ENCODE measurements at places on chromosomes 1 and 21. TPM values are rescaled to one million over a fixed set of nuclear protein-coding genes. Genes with fewer than 3 reads are reported as not detected.

- H3K4me1 ChIP-seq = no peaks in the 10 kb centered on the region
- no peak overlapping the region for H3K27ac ChIP-seq
- H3K27me3 ChIP-seq = no peaks in the 10 kb centered on the region
These were observed 288.9 kb downstream of the LRRIQ3 start for GRCh38 chr1:73909043-73909562.

DNA sequence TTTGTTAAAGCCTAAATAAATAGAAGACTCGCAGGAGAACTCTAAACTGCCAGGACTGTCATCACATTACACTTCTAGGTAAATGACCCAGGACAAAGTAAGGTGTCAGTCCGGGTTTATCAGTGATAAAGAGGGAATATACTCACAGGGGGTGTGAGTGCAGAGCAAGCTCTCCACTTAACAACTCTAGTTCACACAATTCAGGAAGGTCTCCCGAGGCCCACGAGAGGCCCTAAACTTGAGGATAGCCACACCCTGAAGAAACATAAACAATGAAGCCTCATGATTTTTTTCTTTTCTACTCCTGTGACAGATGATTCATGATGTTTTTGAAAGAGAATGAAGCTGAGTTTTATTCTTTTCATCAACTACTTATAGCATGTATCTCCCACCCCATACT, 65.6 kb upstream of the EXO1 start:
- no peak overlapping the region for H3K4me3 ChIP-seq
- no peaks in the 10 kb centered on the region for H3K27me3 ChIP-seq
- H3K4me1 ChIP-seq = no peaks in the 10 kb centered on the region
- H3K36me3 ChIP-seq = no peaks in the 10 kb centered on the region
- no peak for DNase-seq

GRCh38 chr1:230905733-230906132, 37.4 kb upstream of the C1orf198 start:
- H3K27me3 ChIP-seq = no peaks in the 10 kb centered on the region
- no peak for DNase-seq
- no peak overlapping the region for H3K4me3 ChIP-seq
- peaks cover 13% of the 10 kb centered on the region for H3K4me1 ChIP-seq
- no peak overlapping the region for H3K27ac ChIP-seq
- H3K36me3 ChIP-seq = peaks cover 15% of the 10 kb centered on the region

Gene LCE1B
- not detected for total RNA-seq

- H3K4me1 ChIP-seq = no peaks in the 10 kb centered on the region
- no peaks in the 10 kb centered on the region for H3K36me3 ChIP-seq
- H3K4me3 ChIP-seq = no peak overlapping the region
- DNase-seq = peak; percentile 79
- H3K27me3 ChIP-seq = no peaks in the 10 kb centered on the region
These were observed 38.4 kb downstream of the TAS1R2 start for GRCh38 chr1:18820791-18821641.

DNA sequence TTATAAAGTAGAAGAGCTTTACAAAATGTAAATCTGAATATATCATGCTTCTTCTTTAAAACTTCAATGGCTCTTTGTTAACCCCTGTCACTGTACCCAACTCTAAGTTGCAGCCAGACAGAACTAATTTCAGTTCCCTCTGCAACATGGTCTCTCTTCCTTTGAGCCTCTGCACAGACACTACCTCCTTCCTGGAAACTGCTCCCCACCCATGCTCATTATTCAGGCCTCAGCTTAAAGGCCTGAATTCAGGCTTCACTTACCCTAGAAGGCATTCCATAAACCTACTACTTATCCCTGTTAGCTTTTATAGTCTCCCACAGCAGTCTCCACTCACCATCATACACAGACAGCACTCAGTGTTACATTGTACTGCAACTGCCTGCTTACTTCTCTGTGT, 2.6 kb upstream of the EEIG2 start:
- H3K27ac ChIP-seq = no peak overlapping the region
- H3K4me1 ChIP-seq = peaks cover 17% of the 10 kb centered on the region
- no peak overlapping the region for H3K4me3 ChIP-seq
- H3K27me3 ChIP-seq = no peaks in the 10 kb centered on the region

Gene CELA3B
- total RNA-seq = not detected

Gene LCE6A
- total RNA-seq = not detected

GRCh38 chr1:99891997-99892396, 41.8 kb downstream of the AGL start:
- no peak overlapping the region for H3K4me3 ChIP-seq
- peaks cover 8% of the 10 kb centered on the region for H3K36me3 ChIP-seq
- H3K27me3 ChIP-seq = no peaks in the 10 kb centered on the region
- no peaks in the 10 kb centered on the region for H3K4me1 ChIP-seq
- no peak for DNase-seq
- no peak overlapping the region for H3K27ac ChIP-seq

DNA sequence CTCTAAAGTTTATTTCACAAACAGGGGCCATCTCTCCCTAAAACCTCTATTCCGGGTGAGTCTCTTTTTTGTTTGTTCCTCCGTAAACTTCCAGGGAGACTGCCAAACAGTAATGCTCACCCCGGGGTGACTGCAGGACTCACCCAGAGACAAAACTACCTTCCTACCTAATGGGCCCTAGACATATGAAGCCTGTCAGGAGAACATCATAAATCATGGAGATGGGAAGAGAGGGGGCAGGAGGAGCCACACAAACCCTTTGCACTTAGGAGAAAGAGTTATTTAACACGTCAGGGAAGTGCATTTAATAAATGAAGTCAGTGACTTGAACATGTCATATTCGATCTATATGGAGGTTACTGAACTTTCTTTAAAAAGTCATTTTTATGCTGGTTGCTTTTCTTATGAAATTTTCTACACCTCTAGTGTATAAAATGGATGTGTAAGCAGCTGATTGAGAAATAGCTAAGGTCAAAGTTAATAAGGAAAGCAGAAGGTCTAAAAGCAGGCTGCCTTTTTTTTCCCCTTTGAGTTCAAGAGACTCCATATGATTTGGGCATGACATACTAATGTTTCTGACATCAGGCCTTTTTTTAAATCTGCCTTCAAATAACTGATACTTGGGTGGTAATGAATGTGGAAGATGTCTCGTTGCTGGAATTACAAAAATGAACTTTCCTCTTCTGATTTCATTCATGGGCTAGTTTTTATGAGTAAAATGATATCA, 286.9 kb upstream of the USP25 start:
- no peaks in the 10 kb centered on the region for H3K27me3 ChIP-seq
- H3K4me3 ChIP-seq = no peak overlapping the region
- H3K36me3 ChIP-seq = no peaks in the 10 kb centered on the region

Gene FALEC
- not detected for total RNA-seq

DNA sequence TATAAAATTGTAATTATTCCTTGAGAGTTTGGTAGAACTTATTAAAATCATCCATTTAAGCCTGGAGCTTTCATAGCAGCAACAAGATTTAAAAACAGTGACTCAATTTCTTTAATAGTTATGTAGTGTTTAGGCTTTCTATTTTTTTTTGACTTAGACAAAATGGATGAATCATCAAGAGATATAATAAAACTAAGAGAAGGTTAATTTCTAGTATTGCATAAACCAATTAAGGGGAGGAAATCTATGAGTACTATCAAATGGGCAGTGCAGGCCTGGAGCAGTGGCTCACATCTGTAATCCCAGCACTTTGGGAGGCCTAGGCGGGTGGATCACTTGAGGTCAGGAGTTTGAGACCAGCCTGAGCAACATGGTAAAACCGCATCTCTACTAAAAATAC, 416.3 kb upstream of the USP24 start:
- H3K4me1 ChIP-seq = no peaks in the 10 kb centered on the region
- no peak overlapping the region for H3K4me3 ChIP-seq
- H3K27me3 ChIP-seq = no peaks in the 10 kb centered on the region
- DNase-seq = no peak
- H3K27ac ChIP-seq = no peak overlapping the region
- H3K36me3 ChIP-seq = no peaks in the 10 kb centered on the region

Gene FRRS1
- 9.0 TPM for total RNA-seq

GRCh38 chr1:185474440-185475149, 157.6 kb upstream of the IVNS1ABP start:
- no peaks in the 10 kb centered on the region for H3K27me3 ChIP-seq
- no peak for DNase-seq
- no peaks in the 10 kb centered on the region for H3K36me3 ChIP-seq
- H3K4me1 ChIP-seq = no peaks in the 10 kb centered on the region

GRCh38 chr1:33618636-33619035, 146.2 kb downstream of the ZSCAN20 start:
- no peaks in the 10 kb centered on the region for H3K4me1 ChIP-seq
- H3K27ac ChIP-seq = no peak overlapping the region
- H3K4me3 ChIP-seq = no peak overlapping the region
- no peak for DNase-seq
- no peaks in the 10 kb centered on the region for H3K27me3 ChIP-seq
- no peaks in the 10 kb centered on the region for H3K36me3 ChIP-seq

Gene TFAP2E
- 7.3 TPM for total RNA-seq

- no peaks in the 10 kb centered on the region for H3K27me3 ChIP-seq
- H3K27ac ChIP-seq = no peak overlapping the region
- no peak for DNase-seq
- no peaks in the 10 kb centered on the region for H3K36me3 ChIP-seq
These were observed 4.1 kb upstream of the PCBP3 start for GRCh38 chr21:45639206-45640000.

Gene ETV3L
- total RNA-seq = not detected

Gene S100A2
- 2.1 TPM for total RNA-seq

DNA sequence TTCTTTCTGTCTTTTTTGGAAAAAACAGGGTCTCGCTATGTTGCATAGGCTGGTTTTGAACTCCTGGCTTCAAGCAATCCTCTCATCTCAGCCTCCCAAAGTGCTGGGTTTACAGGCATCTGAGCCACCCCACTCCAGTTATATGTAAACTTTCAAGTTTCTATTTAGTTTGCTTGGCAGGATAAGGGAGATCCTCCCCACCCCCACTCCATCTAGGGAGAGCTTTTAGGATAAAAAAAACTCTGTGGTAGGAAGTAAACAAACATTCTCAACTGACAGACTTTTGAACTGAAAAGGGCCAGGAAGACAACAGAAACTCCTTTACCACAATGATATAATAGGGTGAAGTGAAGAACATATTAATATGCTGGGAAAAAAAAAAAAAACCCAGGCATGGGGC, 41.0 kb upstream of the ZNF326 start:
- H3K36me3 ChIP-seq = no peaks in the 10 kb centered on the region
- DNase-seq = no peak
- no peak overlapping the region for H3K27ac ChIP-seq
- H3K4me1 ChIP-seq = no peaks in the 10 kb centered on the region

DNA sequence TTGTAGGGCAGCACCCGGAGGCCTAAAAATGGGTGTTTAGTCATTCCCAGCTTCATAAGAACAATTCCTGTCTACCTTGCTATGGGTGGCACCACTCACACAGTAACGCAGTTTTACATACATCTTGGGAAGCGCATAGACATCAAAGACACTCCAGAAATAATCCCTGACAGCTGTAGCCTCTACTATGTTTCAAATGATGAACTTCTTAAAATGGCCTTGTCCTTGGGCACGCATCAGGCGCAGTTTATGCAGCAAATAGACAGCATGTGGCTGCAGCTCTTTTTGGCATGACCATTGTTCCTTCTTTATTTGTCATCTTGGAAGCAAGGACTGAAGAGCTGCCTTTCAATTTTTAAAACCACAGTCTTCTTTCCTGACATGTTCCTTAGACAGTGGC, 77.6 kb upstream of the CACYBP start:
- H3K36me3 ChIP-seq = no peaks in the 10 kb centered on the region
- no peak overlapping the region for H3K27ac ChIP-seq
- H3K27me3 ChIP-seq = no peaks in the 10 kb centered on the region
- H3K4me3 ChIP-seq = no peak overlapping the region
- DNase-seq = no peak

DNA sequence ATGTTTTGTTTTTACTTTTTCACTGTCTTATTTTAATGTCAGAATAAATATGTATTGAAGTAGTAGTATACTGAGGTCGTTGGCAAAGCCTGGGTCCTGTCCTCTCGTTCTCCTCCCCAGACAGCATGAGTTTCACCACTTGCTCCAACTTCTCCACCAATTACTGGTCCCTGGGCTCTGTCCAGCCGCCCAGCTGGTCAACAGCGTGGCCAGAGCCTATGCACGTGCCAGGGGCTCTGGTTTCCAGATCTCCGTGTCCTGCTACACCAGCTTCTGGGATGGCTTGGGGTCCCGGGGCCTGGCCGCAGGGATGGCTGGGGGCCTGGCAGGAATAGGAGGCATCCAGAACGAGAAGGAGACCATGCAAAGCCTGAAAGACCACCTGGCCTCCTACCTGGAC, 19.3 kb downstream of the PTPN14 start:
- no peaks in the 10 kb centered on the region for H3K36me3 ChIP-seq
- H3K4me1 ChIP-seq = peaks cover 5% of the 10 kb centered on the region
- no peak overlapping the region for H3K4me3 ChIP-seq
- no peak overlapping the region for H3K27ac ChIP-seq
- no peaks in the 10 kb centered on the region for H3K27me3 ChIP-seq

DNA sequence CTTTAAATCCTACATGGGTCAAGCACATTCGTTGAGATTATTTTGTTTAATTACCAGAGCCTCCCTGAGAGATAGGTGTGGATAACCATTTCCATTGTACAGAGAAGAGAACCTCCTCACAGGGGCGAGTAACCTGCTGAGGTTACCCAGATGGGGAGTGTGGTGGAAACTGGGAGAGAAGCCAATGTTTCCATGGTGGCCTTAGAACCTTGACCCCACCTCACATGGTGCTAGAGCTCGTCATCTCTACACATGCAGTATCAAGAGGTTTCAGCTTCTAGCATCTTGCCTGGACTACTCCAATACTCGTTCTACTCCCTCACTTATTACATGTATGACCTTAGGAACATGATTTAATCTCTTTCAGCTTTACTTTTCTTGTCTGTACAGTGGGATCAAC, 4.8 kb downstream of the REG4 start:
- no peak for DNase-seq
- H3K4me1 ChIP-seq = no peaks in the 10 kb centered on the region
- H3K36me3 ChIP-seq = no peaks in the 10 kb centered on the region

DNA sequence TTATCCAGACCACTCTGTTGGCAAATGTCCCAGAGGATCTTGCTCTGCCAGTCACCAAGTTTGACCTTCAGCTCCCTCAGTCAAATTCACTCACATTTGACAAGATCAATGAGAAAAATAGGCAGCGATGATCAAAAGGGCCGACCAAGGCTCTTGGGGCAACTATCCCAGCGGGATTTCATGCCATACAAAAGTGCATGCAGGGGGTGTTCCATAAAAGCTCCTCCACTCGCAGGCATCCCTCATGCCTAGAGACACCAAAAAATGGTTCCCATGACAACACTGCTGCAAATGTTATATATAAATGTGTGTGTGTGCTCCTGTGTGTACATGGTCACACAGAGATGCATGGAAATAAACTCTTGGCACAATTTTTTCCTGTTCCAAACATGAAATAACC, 16.2 kb upstream of the EIF4G3 start:
- no peak for DNase-seq
- H3K4me3 ChIP-seq = no peak overlapping the region
- H3K4me1 ChIP-seq = peaks cover 5% of the 10 kb centered on the region
- H3K36me3 ChIP-seq = no peaks in the 10 kb centered on the region
- no peaks in the 10 kb centered on the region for H3K27me3 ChIP-seq
